ENCODE measurements at places on chromosomes 3 and 15.

- peak; percentile 54 for DNase-seq
Observed at GRCh38 chr3:179726075-179726699, 73.3 kb downstream of the USP13 start.

DNA sequence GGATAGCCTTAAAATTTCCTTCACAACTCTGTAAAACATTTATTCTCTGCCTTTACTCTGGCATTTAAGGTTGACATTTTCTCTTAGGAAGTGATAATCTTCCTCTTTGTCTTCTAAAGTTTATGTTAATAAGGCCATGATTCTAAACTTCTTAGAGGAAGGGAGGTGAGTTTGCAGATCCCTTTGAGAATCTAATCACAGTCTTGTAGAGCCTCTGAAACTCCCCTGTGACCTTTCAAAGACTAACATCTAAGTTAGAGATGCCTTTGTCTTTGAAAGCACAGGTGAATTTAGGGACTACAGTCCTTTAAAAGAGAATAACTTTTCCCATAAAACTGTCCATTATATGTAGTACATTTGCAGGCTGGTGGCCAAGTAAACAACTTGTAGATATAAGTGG is 115.1 kb downstream of the PLCL2 start:
- DNase-seq: no peak

- DNase-seq: no peak
Observed at GRCh38 chr3:28406241-28406640, 57.6 kb upstream of the AZI2 start.

GRCh38 chr15:41967506-41968206 is 4.7 kb downstream of the EHD4 start:
- peak; percentile 75 for DNase-seq

DNA sequence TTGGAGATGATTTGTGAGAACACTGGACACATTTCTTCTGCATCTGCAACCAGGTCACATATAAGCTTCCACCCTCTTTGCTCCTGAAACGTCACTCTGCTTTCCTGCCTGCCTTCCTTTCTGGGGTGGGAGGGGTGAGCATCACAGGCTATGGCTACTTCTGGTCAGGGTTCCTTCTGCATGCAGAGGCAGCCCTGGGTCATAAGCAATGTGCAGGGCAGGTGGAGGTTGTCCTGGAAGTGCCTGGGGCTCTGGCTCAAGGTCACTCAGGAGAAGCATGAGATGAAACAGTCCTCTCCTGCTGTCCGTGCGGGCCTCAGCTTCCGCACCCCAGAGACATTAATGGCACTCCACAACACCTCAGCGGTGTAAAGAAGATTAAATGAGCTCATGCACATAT is 15.1 kb downstream of the SLC6A20 start:
- DNase-seq: no peak

- DNase-seq: no peak
Observed at GRCh38 chr3:194294199-194294894, 56.8 kb downstream of the CPN2 start.

- no peak for DNase-seq
Observed at GRCh38 chr3:173653781-173654180, 256.2 kb downstream of the NLGN1 start.

DNA sequence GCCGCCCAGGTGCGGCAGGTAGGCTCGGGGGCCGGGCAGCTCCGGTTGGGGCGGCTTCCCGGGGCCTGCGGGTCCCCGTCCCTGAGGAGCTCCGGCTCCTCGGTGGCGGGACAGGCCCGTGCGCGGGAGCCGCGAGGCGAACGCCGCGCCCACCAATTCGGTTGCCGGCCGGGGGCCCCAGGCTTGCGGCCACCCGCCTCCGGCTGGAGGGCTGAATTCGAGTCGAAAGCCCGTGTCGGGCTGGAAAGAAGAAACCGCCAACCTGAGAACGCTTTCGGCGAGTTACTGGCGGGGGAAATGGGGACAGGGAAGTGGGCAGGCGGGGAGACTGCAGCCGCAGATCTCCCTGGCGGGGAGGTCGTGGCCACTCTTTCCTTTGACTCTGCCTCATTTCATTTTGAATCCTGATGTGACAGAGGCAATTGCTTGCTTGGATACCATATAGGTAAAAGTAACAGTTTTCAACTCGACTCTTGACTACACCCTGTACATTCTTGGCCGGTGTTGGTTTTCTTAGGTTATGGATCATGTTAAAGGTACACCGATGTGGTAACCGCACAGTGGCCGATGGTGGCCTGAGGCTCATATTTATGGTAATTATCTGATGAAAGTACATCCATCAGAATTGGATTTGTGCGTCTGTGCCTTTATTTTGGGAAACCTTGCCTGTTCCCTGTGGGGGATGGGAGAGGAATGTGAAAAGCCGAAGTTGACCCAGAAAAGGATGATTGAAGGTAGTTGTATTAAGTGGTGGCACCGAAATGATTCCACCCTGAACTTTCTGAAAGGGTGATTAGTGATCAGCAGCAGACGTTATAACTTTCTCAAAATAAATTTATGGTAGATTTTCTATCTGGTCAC is 1.7 kb downstream of the B3GNT5 start:
- no peak for DNase-seq

GRCh38 chr15:100768501-100768931 is 111.1 kb upstream of the ALDH1A3 start:
- peak; percentile 8 for DNase-seq

- no peak for DNase-seq
Observed at GRCh38 chr15:75022783-75023180, 608 bp upstream of the PPCDC start.

- peak; percentile 71 for DNase-seq
Observed at GRCh38 chr15:90598031-90598577, 68.4 kb downstream of the CRTC3 start.

- DNase-seq: no peak
Observed at GRCh38 chr3:12470111-12470510, 14.2 kb upstream of the TSEN2 start.

GRCh38 chr3:134796281-134797056 is 1.4 kb downstream of the EPHB1 start:
- DNase-seq: no peak

DNA sequence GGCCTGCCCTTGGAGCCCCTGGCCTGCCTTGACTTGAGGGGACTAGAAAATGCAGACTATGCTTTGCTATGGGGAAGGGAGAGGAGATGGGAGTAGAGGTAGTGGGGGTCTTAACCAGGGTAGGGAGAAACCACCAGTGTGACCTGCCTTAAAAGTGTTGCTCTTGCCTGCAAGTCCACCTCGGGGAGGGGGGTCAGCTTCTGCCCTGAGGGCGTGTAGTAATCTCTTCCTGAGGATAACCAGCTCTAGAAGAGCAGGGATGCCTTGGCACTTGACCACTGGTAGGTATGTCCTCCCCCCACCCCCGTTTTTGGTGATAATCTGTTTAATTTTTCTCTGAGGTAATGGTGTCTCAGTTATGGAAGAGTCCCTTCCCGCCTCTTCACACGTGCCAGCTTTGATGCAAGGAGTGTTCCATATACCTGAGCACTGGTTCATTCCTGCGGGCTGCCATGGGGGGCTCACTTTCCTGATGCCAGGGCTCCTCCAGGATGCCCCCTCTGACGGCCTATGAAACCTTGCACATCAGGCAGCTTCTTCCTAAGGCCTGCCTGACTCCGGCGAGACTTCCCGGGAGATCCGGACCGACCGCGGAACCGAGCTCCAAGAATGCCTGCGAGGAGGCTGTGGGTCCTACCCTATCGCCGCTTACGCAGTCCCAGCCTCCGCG is 780 bp upstream of the P4HTM start:
- no peak for DNase-seq

- DNase-seq: no peak
Observed at GRCh38 chr3:160948273-160948672, 156.9 kb downstream of the B3GALNT1 start.

DNA sequence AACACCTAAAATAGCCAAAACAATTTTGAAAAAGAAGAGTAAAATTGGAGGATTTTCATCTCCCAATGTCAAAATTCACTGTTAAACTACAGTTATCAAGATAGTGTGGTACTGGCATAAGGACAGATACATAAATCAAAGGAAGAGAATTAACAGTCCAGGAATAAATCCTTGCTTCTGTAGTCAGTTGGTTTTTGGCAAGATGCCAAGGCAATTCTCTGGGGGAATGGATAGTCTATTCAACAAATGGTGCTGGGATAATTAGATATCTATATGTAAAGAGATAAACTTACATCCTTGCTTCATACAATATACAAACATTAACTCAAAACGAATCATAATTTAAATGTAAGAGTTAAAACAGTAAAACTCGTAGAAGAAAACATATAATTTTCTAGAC is 57.9 kb upstream of the SELENOK start:
- no peak for DNase-seq

- no peak for DNase-seq
Observed at GRCh38 chr3:158773845-158774830, 27.7 kb upstream of the MFSD1 start.

DNA sequence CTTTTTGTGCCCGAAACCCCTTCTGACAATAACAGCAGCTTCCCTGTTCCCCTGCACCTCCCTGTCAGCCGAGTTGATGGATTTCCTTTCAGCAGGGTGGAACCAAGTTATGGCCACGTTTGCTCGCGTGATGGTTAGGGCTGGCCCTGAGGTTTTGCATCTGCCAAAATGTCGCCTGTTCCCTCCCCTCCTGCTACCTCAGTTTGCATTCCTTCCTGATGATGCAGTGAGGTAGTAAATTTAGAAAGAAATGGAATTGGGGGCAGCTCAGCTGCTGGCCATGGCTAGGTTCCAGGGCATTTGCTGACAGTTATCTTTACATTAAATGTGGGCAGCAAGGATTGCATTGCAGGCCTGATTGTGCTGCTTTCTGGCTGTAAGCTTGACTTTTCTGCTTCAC is 13.2 kb downstream of the LIMD1 start:
- no peak for DNase-seq

GRCh38 chr3:61964566-61964965 is 403.2 kb downstream of the PTPRG start:
- no peak for DNase-seq

GRCh38 chr3:64816355-64816754 is 128.6 kb upstream of the ADAMTS9 start:
- no peak for DNase-seq

DNA sequence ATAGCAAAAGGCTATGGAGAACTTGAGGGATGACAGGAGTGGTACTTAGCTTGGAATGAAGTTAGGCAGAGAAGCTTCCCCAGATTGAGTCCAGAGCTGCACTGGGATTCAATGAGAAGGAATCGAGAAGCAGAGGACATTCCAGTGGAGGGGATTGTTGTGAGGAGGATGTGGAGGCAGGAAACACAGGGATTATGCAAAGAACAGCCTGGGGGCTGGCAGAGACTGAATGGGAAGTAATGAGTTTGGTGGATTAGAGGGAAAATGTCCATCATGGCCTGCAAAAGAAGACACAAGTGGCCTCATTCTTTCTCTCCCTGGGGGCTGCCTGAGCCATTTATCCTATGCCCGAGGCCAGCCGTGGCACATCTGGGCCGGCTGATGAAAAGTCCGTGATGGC is 20.5 kb upstream of the SCN10A start:
- no peak for DNase-seq

DNA sequence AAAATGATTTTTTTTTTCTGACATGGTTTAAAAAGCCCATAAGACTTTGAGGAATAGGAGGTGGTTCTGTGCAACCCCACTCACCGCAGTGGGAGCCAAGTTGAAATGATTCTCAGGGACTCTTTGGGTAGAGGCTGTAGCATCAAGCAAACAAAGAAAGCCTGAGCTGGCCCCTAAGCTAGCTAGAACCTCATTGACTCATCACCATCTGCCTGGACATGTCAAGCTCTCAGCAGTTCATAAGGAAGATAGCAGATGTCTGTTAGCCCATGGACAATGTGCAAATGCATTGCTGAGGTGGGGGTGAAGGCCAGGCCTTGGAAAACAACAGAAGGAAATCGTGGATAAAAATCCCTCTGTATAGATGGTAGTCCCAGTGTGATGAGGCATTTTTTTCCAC is 234.8 kb downstream of the NR2F2 start:
- no peak for DNase-seq

- DNase-seq: no peak
Observed at GRCh38 chr3:149115114-149115513, 14.3 kb upstream of the HPS3 start.

DNA sequence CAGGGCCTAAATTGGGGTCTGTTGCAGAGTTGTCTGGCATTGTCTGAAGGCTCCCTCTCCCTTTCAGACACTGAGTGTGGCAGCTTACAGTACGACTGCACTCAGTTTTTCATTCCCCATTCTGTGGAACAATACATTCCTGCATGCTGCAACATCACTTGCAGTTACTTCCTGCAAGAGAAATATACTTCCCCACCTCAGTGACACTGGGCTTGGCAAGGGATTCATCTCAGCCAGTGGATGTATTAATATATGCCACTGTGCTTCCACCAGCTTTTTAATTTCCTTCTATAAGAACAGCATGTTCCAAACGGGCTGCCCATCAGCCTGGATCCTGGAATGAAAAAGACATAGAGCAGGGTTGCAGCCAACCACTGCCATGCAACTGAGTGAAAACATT is 23.1 kb downstream of the B3GALNT1 start:
- DNase-seq: no peak

- no peak for DNase-seq
Observed at GRCh38 chr3:7545334-7545733, 684.4 kb downstream of the GRM7 start.

DNA sequence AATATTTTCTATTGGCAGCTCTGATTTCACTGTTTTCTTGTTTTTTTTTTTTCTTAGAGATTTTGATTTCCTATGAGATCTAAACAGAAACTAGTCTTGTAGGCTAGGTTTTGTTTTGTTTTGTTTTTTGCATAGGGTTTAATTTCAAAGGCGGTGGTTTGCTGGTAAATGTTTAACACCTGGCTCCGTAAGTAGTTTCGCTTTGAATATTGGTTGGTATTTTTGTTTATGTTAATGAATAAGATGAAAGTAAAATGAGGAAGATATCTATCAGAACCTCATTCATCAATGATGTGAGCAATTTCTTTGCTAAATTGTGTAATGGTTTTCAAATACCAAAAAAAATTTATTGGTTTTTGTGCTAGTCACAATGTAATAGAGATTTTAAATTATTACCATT is 39.7 kb upstream of the TM4SF1 start:
- peak; percentile 24 for DNase-seq

DNA sequence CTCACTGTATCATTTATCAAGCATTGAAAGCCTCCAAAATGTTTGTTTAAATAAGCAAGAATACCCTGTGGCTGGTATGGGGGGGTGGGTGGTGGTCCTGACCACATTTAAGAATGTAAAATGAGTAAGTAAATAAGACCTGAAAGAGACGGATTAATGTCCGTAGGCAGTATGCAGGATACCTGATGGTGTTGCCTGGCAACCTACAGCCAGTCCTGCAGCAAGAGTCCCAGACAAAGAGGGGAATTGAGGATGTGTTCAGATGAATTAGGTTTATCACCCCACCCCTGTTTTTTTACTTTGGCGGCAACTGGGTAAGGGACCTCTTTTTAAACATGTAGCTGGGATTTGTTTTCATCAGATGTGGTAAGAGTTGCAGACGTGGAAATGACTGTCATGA is 99.8 kb upstream of the BFSP2 start:
- DNase-seq: no peak

DNA sequence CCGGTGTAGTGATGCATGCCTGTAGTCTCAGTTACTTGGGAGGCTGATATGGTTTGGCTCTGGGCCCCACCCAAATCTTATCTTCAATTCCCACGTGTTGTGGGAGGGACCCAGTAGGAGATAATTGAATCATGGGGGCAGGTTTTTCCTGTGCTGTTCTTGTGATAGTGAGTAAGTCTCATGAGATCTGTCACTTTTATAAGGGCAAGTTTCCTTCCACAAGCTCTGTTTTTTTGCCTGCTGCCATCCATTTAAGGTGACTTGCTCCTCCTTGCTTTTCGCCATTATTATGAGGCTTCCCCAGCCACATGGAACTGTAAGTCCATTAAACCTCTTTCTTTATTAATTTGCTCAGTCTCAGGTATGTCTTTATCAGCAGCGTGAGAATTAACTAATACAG is 566.7 kb upstream of the NECTIN3 start:
- no peak for DNase-seq

- no peak for DNase-seq
Observed at GRCh38 chr3:80994085-80994665, 767.3 kb downstream of the GBE1 start.
